T1000 (cell line): ENCODE measurements at places on chromosomes 6 and 20.

DNA sequence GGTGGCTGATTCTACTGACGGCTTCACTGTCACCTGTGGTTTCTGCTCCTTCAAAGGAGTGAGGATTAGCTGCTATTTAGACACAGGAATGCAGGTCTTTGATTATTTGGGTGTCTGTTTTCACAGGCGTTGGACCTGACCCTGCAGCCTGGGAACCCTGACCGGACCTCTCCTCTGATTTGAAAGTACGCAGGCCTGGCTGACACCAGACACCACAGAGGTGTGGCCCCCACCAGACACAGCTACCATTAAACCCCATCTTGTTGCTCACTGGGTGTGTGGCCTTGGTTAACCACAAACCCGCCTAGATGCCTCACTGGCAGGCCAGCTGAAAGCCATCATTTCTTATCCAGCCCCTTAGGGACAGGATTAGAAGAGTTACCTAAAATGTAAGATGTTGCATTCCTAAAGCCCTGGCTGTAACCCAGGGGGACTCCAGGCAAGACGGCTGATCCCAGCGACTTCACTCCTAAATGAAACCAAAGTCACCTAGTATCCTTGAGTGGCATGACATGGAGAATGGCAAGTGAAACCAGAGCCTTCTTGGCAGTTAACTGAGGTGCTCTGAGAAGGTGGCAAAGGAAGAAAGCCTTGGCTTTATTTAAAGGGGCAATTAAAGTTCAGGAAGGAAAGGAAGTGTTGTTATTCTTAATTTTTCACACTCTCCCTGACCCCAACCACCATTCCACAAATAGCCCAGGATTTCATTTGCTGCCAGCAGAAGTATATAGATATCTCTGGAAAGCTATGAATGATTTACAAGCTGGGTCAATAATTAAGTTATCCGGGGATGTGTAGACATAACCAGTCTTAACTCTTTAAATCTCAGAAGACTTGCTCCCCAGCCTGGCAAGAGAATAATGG, 169.9 kb downstream of the QRSL1 start:
- DNase-seq = peak; percentile 55

DNA sequence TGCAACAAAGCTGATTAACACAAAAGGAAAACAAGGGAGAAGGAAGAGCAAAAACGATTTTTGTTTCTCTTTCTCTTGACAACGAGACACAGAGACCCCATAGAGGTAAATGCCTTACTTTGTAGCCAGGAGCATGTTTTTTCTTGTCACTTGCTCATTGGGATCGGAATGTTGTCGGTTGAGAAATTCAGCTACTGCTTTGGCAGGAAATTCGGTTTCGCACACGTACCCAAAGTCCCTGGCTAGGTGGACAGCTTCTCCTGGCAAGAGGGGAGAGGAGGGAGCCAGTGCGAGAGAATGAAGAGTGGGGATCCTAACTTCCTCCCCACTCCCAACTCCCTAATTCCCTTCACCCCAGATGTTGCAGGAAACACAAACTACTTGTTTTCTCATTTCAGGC, 14.5 kb downstream of the TFAP2A start:
- DNase-seq = no peak

DNA sequence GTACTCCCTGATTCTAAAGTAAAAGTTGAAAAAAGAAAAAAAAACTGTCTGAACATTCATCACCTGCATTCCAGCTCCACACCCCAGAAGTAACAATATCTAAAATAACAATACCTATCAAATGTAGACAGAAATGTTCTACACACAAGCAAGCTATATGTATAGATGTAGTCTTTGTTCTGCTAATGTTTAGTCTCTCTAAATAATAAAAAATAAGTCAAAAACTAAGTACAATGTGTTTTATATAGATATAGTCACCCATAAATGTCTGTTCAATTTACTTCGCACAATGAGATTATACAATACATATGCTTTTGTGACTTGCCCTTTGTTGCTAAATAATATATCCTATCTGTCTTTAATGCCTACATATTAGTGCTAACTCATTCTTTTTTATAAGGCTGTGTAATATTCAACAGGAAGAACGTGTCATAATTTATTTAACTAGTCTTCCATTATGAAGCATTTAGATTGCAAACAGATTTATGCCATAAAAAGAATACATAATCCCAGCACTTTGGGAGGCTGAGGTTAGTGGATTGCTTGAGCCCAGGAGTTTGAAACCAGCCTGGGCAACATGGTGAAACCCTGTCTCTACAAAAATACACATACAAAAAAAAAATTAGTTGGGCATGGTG, 216.2 kb upstream of the ZNF217 start:
- DNase-seq = no peak

DNA sequence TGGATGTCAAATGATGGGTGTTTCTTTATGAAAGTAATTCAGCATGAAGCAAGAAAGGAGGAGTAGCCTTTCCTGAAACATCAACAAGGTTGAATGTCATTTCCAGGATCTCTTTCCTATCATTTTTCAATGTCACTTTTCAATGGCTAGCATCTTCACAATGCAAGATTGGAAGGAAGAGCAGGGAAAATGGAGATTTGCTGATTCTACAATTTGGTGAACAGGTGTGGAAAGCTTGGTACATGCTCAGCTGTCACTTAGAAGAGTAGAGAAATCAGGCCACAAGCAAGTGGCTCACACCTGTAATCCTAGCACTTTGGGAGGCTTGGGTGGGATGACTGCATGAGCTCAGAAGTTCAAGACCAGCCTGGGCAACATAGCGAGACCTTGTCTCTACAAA, 112.7 kb upstream of the FERMT1 start:
- no peak for DNase-seq

- no peak for DNase-seq
Measured at GRCh38 chr20:25285856-25286798, 38.2 kb downstream of the PYGB start.

DNA sequence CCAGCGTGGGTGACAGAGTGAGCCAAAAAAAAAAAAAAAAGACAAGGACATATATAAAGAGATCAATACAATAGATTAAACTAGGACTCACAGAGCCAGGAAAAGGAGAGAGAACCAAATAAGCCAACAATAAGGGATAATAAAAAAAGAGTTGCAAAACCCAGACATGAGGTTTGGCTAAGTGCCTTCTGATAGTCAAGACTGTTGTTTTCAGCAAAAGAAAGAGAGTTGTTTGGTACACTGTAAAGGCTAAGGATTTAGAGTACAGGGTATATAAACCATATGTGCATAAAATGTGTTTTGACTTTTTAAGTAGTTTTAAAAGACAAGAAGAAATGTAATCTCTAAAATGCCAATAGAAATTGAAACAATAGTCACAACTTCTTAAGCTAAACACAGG, 42.8 kb downstream of the RPF2 start:
- DNase-seq = no peak

DNA sequence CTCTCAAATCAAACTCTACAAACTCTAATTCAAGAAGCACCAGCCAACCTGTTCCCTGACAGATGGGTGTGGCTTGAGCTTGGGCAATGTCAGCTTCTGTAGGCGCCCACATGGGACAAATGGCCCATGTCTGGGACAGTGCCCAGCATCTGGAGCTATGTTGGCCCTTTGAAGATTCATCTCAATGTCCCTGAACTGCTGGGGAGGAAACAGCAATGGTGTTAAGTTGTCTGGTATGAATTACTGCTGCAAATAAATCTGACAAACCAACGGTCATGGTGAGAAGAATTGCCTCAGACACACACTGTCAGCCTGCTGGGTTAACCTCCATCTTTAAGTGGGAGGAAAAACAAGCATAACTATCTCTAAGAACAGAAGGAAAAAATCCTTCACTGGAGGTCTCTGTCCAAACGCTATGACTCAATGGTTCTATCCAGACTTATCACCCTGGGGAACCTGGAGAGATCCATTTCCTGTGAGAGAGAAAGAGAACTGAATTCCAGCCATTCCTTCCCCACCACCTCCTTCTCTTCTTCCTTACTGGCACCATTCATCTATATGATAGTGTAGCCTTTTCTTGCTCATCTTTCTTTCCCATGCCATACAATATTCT, 274.9 kb downstream of the CDH26 start:
- DNase-seq = no peak
